ENCODE measurements at places on chromosomes 5 and 9.
A peak's percentile ranks its signal among the peaks of the same experiment; 100 is the strongest.

GRCh38 chr5:149172709-149173505, 31.6 kb downstream of the ABLIM3 start:
- DNase-seq: peak; percentile 42

- DNase-seq: peak; percentile 57
These were observed 24.2 kb downstream of the XRCC4 start for GRCh38 chr5:83101514-83101913.

DNA sequence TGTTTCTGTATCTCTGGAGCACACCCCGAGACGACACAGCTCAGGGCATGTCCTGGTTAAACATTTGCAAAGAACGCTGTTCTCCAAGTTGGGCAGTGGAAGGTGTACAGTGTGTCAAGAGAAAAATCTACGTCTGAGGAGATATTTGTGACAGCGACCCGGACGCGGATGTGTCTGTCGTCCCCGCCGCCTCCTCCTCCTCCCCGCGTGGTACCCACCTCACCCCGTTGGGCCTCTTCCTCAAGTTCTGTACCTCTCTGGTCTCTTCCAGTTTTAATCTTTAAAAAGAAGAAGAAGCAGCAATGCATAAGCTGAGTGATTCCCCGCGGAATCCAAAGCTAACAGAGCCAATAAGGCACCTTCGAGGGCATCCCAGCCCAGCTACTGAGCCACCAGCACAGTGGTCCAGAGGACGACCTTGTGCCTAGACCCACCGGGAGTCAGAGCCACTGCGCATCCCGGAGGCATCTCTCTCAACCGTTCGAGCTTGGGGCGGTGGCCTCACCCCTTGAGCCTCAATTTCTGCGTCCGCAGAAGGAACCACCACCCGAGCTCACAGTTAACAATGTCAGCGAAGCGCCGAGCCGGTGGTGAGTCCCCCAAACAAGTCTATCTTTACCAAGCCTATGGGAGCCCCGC, 467 bp downstream of the C9orf78 start:
- DNase-seq: no peak

DNA sequence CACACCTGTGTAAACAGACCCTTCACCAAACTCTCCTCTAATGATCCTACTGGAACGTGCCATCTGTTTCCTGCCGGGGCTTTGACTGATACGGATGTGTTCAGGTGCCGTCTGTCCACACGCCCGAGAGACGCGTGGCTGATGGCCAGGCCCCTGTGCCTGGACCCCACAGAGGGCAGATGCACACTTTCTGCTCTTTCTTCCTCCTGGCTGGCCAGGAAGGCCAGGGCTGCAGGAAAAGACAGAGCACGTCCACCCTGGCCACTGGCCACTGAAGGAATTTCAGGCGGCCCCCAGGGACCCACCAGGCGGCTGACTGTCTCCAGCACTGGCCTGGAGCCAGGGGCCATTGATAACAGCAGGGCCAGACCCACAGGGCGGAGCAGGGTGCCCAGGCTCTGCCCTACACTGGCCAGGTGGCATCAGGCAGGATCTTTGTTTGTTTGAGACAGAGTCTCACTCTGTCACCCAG, 3.6 kb upstream of the ENG start:
- DNase-seq: no peak

DNA sequence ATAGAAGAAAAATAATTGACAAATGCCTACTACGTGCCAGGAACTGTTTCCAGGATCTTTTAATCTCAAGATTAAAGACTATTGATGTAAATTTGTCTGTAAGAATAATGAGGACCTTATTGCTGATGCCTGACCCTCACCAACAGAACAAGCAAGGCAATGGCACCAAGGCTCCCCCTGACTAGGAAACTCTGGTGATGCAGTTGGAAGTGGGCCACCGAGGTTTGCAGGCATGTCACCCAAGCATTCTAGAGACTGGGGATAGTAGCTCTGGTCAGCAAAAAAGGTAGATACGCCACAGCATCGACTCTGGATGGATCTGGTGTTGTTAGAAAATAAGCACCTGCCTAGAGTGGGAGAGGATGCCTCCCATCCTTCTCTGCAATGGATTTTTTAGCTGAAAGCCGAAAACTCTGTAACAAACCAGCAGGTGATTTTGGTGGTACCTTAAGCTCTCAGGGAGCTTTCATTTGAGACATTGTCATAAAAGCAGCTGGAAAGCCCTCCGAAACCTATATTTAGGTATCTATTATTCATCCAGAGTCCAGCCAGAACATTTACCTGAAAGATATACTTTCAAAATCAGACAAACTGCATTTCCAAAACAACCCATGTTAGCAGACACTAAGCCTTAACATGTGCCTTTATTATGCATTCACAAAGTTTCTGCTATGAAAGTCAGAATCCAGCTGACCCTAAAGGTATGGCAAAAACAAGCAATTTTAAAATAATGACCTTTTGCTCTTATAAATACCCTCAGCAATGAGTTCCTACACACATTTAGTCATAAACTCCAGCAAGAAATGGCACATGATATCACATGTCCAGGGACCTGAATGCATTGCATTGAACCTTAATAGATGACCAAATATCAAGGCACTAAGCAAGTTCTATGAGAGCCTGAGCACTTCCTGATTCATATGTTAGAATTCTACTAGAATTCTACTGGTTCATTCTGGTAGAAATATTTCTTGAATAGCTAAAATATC, 308.4 kb downstream of the PDE4D start:
- no peak for DNase-seq

DNA sequence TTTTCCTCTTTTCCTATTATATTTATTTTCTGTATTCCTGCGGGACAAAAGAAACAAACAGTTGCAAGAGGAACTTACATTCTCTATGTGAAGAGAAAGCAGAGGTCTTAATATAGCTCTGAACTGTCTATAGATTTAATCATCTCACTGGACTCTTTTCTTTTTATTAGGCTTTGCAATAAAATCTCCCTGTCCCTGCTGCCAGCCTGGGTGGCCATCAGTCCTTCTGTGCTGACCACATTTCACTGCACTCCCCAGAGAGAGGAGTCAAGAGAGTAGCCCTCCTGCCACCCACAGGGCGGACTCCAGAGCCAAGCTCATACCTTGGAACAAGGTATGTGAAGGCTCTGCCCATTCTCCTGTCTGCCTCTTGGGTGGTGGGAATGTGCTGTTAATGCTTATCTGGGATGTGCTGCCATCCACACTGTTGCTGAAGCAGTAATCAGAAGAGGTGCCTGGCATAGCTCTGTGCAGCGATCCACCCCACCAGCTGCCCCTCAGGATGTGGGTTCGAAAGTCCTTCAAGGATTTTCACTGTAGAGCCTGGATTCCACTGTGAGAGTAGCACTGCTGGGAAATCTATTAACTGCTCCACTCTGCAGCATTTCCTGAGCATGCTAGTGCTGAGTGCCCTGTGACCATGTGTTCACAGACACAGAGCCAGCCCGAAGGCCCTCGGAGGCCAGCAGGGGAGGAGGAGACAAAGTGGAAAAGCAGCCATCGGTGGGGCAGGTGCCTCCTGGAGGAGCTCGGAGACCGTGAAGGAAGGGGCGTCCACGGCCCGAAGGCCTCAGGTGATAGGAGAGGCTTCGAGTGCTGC, 334.6 kb downstream of the MED10 start:
- no peak for DNase-seq

DNA sequence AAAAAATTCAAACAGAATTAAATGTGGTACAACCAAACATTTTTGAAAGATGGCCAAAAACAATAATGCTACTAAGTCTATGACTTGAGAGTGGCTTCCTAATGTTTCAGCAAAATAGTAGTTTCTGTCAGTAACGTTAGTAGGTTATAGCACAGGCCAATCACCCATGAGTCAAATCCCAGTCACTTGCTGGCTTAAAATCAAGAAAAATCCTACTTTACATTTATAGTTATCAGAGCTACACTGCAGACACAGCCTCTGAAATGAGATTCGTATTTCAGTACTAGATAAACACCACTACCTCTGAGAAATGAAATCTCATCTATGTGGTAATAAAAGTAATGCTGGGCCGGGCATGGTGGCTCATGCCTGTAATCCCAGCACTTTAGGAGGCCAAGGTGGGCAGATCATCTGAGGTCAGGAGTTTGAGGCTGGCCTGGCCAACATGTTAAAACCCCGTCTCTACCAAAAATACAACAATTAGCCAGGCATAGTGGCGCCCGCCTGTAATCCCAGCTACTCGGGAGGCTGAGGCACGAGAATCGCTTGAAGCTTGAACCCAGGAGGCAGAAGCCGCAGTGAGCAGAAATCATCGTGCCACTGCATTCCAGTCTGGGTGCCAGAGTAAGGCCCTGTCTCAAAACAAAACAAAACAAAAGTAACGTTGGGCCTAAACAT, 6.1 kb downstream of the ZDHHC21 start:
- DNase-seq: no peak

DNA sequence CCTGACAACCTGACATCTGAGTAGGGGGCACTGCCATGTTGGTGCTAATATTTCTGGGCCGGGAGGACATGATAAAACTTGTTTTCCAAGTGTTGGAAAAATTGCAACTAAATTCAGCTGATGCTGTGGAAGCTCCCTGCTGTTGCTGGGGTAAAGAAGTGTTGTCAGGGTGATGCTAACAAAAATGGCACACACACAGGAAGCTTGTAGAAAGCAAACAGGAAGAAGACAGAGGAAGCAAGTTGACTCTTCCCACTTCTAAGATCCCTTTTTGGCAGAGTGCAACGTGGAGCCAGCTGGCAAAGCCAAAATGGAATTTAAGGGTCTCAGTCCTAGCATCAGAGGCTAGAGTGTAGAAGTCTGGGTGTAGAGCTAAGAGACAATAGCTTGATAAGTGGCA, 11.3 kb upstream of the RIOK2 start:
- no peak for DNase-seq
